Upper lobe of left lung (tissue), 6 donors: ENCODE measurements at places on chromosomes 7 and 10. TPM values are rescaled to one million over a fixed set of nuclear protein-coding genes. Genes with fewer than 3 reads are reported as not detected.

DNA sequence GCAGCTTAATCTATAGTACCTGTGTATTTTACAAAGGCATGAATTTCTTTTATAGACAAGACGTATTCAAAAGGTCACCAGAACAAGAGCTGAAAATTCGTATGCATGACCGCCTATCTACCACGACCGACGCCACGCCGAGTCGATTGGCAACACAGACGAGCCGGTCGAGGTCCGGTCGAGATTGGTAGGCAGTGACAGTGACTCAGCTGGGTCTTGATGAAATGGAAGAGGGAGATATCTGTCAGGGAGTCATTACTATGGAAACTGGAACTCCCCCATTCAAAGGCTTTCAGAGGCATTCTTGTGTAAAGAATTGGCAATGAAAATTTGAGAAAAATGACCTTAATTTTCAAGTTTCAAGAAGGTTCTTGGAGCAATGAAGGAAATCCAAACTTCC lies 2.1 kb downstream of the ATP5MK start:
- DNase-seq, result no peak

- DNase-seq, result no peak
Measured at GRCh38 chr7:128112781-128113221, 81.6 kb upstream of the LRRC4 start.

DNA sequence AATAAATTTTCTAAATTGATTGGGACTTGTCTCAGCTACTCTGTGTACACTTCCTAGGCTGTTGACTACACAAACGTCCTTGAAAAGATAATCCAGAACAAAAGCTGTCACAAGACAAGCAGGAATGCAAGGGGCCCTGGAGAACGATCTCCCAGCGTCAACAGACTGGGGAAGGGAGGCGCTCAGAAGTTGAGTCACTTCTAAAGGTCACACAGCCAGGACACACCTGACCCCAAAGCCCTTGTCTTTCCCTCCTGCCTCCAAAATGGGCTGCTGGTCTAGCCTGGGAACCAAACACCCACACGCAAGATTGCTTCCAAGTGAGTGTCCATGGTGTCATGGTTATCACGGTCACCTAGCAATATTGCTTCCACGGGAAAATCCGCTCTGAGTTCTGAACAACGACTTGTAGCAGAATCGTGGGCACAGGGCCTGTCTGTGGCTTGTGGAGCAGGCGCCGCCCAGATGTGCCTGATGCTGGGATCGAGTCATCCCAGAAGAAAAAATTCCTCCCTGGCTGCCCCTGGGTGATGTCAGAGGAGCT lies 49.8 kb downstream of the SPOCK2 start:
- no peak for DNase-seq

Gene FRMD4A
- 48.8 TPM for total RNA-seq

Gene PPP1R3C
- total RNA-seq, result 10.2 TPM

Gene PRLHR
- not detected for total RNA-seq
